ENCODE measurements at places on chromosomes 13 and 19.

- DNase-seq, result no peak
Measured at GRCh38 chr13:20174656-20175405, 14.0 kb upstream of the GJA3 start.

GRCh38 chr13:55576389-55576788 is 1564.3 kb upstream of the PRR20A start:
- DNase-seq, result no peak

- DNase-seq, result no peak
Measured at GRCh38 chr13:66210677-66211076, 1019.5 kb downstream of the PCDH9 start.

DNA sequence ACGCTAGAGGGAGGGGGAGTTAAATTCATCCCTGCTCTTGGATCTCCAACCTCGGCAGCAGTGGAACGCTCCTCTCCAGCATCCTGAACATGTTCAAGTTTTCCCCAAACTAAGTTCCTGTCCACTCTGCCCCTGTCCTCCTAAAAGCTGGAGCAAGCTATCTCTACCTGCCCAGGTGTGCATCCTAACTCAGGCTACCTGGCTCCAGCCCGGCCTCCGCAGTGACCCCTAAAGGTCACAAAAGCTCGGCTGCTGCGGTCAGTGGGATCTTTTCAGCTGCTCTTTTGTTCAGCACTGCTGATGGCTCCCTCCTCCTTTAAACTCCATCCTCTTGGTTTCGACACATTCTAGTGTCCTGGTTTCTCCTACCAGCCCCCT is 1.4 kb downstream of the DCUN1D2 start:
- DNase-seq, result no peak

DNA sequence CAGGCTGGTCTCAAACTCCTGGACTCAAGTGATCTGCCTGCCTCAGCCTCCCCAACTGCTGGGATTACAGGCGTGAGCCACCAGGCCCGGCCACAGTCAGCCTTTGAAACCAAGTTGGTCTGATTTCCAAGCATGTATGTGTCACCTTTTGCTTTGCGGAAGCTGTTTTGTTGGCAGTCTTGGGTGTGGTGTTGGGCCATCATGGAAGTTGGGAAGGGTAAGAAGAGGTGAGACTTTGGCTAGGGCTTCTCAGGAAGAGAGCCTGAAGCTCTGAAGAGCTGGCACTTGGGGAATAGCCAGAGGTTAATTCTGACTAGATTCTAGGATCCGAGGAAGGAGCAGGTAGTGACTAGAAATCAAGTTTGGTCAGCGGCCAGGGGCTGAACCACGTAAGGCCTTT is 2.8 kb downstream of the RSPH6A start:
- no peak for DNase-seq

DNA sequence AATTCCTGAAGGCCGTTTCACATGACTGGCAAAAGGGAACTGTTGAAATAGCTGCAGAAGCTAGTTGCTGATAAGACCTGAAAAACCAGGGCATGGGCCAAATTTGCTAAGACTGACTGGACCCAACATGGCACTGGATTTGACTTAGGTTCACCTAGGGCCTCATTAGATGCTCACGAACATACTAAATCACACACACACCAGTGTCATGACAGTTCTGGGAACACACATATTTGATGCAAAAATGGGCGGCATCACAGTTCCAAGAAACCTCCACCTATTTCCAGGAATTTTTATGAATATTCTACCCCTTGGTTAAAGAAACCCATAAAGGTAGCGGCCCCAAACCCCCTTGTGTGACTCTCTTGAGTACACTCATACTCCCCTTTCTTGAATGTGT is 99.6 kb upstream of the OBI1 start:
- DNase-seq, result no peak

DNA sequence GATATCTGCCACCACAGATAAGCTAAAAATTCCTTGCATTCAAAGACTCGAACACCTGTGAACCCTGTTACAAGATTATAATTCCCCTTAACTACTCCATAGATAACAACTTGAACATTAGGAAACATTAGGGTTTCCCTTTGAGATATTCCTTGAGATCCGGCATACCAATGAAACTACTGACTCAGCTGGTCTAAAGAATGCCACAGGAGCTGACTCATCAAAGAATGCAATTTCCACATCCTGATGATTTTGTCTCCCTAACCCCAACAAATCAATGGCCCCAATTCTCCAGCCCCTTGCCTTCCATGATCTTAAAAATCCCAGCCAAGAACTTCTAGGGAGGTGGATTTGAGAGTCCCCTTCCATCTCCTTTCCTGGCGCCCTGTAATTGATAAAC is 35.6 kb upstream of the ZNF599 start:
- DNase-seq, result no peak

GRCh38 chr19:32540621-32541020 is 40.4 kb upstream of the PDCD5 start:
- no peak for DNase-seq
